NCI-H526 (cell line): ENCODE measurements at places on chromosomes 12 and 14.

GRCh38 chr14:50364792-50365191, 31.9 kb downstream of the CDKL1 start:
- no peak for DNase-seq

- no peak for DNase-seq
Observed at GRCh38 chr14:24693983-24694382, 60.0 kb upstream of the GZMB start.

- DNase-seq, result no peak
Observed at GRCh38 chr12:55704824-55705718, 2.6 kb downstream of the ITGA7 start.

DNA sequence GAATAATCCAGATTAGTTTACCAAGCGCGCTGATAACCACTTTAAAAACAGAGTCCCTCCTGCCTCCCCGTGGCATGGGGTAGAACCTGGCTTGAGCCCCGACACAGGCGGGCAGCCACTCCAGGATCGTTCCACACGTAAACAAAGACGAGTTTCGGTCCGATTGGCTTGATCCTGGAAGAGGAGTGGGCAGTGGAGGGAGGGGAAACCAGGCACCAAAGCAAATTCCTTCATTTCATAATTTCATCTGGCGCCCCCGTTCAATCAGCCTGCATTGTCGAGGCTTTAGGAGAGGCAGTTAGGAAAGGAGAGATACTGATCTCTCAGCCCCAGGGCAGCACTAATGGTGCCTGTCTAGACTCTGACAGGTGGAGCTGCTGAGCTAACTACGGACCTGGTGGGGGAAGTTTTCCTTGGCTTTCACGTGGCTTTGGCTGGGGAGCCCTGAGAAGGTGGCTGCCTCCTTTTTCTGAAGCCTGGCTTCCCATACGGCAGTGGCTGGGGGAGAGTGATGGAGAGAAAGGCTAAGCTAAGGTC, 751 bp upstream of the GPRC5A start:
- DNase-seq, result peak; percentile 88

- no peak for DNase-seq
Observed at GRCh38 chr14:70716958-70717357, 75.2 kb downstream of the TTC9 start.

DNA sequence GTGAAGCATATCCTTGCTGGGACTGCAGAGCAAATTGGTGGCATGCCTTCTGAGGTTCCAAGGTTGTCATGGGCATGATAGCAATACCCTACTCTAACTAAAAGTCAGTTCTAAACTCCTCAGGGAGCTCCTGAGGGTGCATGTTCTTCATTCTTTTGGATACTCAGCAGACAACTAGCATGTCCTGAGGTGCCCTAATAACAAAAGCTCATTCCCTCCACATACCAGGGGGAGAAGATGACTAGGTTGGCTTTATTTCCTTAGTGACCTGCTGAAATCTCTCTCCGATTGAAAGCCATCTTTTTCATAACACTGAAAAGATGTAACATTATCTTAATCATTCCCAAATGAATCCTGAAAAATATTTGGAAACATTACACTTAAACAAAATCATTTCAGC, 188.7 kb upstream of the IGF1 start:
- no peak for DNase-seq

DNA sequence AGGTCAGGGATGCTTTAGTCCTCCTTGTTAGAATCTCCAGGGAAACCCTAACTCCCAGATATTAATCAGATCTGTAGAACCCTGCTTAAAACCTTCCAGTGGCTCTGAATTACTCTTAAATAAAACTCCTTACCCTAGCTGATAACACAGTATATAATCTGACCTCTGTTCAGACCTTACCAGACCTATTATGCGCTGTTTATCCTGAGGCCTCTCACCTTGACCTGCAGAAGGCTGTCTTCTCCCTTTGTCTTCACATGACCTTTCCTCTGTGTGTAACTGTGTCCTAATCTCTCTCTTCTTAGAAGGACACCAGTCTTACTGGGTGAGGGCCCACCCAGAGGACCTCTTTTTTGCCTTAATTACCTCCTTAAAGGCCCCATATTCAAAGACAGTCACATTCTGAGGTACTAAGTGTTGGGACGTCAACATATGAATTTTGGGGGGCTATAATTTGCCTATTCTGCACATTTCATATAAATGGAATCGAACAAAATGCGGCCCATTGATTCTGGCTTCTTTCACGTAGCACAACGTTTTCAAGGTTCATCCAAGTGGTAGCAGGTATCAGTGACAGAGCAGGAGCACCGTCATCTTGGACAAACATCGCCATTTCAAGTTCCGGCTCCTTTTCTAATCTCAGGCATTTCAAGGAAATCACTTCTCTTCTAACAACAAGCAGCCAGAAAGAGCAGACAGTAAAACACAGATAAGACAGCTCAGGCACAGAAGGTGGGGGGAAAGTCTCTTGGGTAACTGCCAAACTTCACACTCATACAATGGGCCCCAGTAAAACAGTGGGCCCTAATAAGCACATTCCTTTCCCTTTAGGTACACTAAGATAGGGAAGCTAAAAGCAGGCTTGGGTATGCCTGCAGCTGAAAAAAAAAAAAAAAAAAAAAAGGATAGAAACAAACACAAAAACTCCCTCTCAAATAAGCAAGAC, 200.2 kb upstream of the NUDT4 start:
- no peak for DNase-seq

DNA sequence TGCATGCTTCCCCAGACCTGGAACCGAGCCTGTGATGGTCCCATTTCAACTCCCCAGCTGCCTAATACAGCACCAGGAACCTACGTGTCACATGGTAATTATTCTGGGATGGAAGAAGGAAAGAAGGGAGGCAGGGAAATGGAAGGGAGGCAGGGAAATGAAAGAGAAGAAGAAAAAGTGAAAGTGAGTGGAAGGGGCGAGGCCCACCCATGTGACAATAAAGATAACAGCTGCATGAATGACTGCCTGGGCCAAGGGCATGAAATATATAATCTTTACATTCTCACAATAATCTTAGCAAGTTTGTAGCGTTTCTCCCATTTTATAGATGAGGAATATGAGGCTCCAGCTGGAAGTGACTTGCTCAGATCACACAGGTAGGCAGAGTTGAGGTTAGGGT, 245.0 kb upstream of the PWP1 start:
- no peak for DNase-seq

- no peak for DNase-seq
Observed at GRCh38 chr14:105085766-105086165, 20.5 kb upstream of the GPR132 start.

- DNase-seq, result no peak
Observed at GRCh38 chr14:51657762-51658161, 6.1 kb downstream of the FRMD6 start.

GRCh38 chr12:23564451-23565152, 384.9 kb downstream of the SOX5 start:
- DNase-seq, result no peak

- no peak for DNase-seq
Observed at GRCh38 chr12:52659395-52659794, 7.4 kb upstream of the KRT2 start.

DNA sequence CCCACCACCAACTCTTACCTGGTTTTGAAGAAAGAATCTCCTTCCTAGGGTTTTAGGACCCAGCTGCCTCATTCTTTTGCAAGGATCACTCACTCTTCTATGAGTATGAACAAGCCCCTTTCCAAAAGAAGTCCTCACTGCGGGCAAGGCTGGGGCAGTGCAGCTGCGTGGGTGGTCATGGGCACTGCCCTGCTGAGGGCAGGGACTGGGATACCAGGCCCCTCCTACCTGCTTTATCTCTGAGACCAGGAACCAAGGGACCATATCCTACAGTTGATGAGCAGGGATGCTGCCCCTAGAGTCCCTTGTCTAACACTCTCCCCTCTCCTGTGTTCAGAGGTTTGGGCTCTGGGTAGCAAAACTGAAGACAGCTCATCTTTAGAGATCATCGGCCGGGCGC, 20.5 kb downstream of the HPD start:
- no peak for DNase-seq

GRCh38 chr14:32090686-32091085, 13.6 kb downstream of the ARHGAP5 start:
- no peak for DNase-seq

GRCh38 chr12:70069221-70070105, 173.8 kb upstream of the CNOT2 start:
- DNase-seq, result no peak
